Fibroblast of upper back skin (primary cell): ENCODE measurements at places on chromosomes 5 and 9.

- DNase-seq = no peak
Measured at GRCh38 chr9:71737455-71737854, 30.9 kb downstream of the CEMIP2 start.

DNA sequence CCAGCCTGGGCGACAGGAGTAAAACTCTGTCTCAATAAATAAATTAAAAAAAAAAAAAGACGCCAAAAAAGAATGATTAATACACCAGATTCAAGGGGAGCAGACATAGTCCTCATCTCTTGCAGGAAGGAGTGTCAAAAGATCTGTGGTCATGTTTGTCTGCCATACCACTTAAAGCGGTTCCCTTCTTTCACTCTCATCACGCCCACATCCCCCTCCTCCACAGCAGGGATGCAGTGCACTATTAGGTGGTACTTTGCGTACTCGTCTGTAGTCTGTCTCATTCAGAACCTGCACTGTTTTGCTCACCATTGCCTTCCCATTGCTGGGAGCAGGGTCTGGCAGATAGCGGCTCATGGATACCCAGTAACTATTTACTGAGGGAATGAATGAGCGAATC lies 11.2 kb downstream of the CDHR2 start:
- DNase-seq = no peak

DNA sequence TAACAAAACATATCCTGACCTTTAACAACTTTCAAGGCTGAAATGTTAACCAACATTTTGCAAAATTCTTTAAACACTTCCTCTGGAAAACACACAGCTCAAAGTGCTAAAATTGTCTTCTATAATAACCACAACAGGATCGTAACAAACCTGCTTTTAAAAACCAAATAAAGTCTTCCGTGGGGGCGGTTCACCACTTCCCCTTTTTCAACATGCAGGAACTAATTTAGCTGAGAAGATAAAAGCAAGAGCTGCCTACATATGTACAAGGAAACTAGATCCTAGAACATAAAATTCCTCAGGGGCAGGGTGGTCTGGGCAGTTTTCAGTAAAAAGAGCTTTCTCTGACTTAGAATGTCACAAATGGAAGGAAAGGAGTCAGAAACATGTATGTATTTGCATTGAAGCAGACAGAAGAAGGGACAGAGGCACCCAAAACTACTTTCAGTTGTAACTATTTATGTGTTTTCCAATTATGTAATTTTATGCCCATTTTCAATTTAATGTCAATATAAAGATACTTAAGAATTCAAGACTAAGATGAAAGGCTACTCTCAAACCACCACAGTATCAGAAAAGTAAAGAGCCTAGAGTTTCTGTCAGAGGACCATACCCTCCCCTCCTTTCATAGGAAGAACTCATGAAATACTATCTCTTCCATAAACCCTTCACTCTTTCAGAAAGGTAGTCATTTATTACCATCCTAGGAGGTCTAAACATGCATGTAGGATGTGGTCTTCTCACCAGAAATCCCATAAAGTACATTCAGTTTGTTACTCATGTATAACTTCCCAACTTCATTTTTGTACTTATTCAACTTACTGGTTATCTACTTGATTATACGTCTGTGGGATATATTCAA lies 185.9 kb upstream of the RASA1 start:
- no peak for DNase-seq

- DNase-seq = no peak
Measured at GRCh38 chr9:122835313-122835731, 6.9 kb upstream of the PDCL start.

DNA sequence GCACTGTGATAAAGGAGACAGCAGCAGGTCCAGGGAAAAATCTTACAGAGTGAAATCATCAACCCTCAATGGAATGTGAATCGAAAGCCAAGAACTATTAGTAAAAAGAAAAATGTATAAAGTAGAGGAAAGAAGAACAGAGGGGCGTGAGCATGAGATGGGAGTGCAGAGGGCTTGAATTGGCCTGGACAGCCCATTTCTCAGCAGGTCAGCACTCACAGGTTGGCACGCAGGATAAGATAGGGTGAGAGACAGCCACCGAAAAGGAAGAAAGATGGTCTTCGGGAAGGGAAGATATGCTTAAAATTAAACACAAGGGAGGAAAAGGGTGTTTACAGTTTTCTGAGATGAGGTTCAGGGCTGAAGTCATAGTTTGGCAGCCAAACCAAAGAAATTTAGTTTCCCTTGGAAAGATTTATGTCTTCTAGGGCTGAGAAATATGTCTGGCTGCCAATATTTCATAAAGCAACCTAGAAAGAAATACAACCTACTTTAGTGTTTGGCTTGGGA lies 524.7 kb downstream of the SPATA31D1 start:
- DNase-seq = peak; percentile 79

DNA sequence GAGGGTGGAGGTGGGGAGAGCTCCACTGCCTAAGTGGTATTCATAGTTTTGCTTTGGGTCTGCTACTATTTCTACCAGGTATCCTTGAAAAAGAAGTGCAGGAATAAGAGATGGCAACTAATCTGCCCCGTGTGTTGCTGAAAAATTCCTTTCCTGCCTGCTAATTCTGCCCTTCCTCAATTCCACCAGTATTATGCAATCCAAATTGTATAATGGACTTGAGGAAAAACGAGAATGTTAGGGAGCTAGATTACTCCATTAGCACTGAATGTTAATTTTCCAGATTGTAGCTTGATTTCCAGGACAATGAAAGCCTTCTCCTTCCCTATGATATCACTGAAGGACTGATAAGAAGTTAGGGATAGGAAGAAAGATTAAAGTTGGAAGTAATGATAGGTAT lies 16.9 kb downstream of the ADAM19 start:
- peak; percentile 56 for DNase-seq

GRCh38 chr5:34898258-34898895 lies 16.9 kb downstream of the RAD1 start:
- DNase-seq = peak; percentile 78

- DNase-seq = no peak
Measured at GRCh38 chr5:40376566-40376965, 303.1 kb upstream of the PTGER4 start.

- DNase-seq = peak; percentile 36
Measured at GRCh38 chr5:61784341-61784740, 452.3 kb downstream of the ZSWIM6 start.

DNA sequence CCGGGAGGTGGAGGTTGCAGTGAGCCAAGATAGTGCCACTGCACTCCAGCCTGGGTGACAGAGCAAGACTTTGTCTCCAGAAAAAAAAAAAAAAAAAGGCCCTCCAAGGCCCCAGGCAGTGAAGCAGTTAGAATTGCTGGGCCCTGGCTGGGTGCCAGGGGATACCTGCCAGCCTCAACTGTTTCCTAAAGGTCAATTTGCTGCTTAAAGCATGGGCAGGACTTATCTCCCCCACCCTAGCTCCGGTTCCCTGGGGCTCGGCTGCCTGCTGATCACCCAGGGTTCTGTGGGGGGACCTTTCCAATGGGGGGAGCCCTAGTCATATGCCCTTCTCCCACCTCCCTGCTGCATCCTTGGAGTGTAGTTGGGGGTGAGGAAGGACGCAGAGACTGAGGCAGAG lies 25.7 kb downstream of the NCS1 start:
- DNase-seq = no peak

DNA sequence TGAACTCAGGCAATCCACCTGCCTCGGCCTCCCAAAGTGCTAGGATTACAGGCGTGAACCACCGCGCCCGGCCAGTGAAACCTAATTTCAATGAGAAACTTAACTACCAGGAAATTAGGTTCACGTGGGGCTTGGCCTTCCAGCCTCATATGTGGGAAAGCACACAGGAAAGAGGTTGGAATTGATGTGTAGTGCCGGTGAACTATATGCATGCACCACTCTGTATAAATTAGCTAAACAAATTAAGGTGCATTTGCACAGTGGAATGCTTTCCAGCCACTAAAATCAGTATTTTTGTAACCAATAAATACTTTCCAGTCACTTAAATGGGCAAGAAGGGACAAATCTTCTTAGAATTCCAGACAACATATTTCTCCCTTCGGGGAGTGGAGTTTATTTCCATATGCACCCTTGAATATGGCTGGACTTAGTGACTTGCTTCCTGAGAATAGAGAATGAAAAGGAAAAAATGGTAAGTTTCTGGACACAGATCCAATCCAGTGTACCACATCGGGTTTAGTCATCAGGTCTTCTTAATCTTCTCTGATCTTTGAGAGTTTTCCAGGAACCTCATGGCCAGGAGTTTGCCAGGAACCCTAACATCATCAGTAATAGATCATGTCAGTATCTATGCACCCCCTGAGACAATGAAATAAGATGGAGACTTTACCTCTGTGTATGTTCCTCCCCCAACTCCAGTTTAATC lies 24.9 kb downstream of the ATOX1 start:
- peak; percentile 95 for DNase-seq

DNA sequence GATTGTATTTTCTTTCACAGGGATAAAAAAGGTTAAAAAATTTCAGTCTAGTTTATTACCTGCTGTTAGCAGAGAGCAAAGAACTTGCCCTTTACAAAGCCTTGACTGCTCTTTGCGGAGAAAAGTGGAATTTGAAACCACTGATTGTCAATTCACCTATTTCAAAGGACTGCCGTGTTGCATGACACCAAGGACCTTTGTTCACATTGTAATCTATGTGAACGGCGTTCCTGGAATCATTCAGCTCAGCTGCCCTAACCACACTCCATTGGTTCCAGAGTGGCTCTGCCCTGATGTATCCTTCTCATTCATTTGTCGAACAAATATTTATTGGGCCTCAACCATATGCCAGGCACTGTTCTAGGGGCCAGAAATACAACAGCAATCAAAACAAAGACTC lies 377.5 kb upstream of the RFX3 start:
- no peak for DNase-seq

GRCh38 chr5:123665822-123666371 lies 153.9 kb downstream of the CSNK1G3 start:
- DNase-seq = no peak

- DNase-seq = no peak
Measured at GRCh38 chr5:172164769-172165212, 23.2 kb downstream of the STK10 start.

- DNase-seq = peak; percentile 89
Measured at GRCh38 chr9:13719981-13720676, 440.6 kb upstream of the MPDZ start.

DNA sequence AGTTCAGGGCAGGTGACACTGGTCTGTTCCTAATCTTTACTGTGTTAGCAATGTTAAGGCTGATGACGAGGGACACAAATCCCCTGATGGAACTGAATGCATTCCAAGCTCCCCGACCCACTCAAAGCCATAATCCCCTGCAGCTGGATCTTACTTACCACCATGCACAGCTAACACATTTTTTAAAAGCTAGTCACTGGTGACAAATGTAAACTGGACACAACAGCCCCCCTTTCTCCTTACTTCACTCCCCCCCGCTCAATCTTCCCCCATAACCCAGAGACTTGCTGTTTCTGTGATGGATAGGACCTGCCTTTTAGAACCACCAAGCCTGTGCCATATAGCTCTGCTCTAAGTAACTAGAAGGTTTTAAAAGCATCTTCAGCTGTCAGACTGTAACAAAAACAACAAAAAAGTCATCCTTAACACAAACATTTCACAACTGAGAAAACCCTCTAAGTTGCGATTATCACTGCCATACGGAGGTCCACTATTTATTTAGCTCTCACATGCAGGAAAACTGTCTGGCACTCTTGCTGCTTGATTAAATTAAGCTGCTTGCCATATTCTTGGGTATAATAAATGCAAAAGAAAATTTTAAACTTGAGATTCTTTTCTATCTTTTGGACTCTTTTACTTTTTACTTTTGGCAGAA lies 44.4 kb downstream of the BNC2 start:
- DNase-seq = peak; percentile 97

GRCh38 chr5:140883373-140883772 lies 1.4 kb downstream of the PCDHA13 start:
- DNase-seq = no peak

- DNase-seq = no peak
Measured at GRCh38 chr9:91055845-91056244, 254.2 kb downstream of the SYK start.

DNA sequence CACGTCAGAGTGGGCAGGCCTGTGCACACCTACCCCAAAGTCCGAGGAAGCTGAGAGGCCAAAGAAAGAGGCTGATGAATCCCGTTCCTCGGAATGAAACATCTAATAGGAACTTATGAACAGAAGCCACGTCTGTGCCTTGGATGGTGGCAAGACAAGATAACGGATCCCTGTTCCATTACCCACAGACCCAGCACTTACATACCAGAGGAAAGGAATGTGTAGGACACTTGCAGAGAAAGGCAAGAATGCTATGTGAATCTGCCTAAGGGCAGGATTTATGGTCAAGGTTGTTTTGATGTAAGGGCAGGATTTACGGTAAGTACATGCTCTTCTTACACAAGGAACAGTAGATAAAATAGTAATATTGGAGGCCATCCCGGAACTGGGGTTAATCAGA lies 93.2 kb downstream of the WDR41 start:
- DNase-seq = peak; percentile 11

GRCh38 chr5:173998531-173998930 lies 9.6 kb downstream of the C5orf47 start:
- no peak for DNase-seq

DNA sequence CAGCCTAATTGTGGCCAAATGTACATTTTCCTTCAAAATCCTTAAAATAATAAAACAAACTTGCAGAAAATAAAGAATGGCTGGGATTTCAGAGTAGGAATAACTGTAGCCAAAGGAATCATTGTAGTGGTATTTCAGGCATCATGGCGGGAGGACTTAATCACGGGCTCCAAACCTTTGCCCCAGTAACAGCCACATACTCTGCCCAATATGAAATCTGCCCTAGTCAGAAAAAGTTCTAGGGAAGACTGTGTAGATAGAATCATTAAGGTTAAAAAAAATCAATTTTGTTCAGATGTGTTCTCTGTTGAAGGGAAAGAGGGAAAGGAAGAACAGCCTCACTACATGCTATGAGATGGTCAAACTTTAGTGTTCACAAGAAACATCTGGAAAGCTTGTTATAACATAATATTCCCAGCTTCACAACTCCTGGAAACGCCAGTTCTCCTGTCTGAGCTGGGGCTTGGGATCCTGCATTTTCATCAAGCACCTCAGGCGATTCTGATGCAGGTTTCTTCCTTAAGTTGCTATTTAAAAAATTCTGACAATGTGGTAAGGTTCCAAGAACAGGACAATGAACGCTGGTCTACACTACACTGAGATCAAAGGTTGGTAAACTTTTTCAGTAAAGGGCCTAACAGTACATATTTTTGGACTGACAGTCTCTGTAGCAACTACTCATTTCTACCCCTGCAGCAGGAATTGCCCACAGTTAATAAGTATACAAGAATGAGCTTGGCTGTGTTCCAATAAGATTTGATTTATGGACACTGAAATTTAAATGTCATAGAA lies 87.9 kb downstream of the CEMIP2 start:
- DNase-seq = peak; percentile 89

DNA sequence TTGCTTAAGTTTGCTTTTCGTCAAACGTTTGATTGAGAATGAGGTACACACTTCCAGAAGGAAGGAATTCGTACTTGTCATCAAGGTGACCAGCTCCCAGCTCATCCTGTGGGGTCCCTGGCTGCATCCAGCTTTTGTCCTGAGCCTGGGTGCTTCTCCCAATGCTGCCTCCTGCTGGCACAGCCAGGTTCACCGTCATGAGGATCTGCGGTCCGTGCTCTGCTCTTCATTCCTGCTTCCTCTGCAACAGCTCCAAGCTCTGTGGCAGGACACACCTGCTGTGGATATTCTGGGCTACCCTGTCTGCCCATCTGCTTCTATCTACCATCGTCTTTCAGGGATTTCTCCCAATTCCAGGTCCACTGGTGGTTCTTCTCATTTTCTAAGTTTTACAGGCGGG lies 13.3 kb upstream of the UBE2QL1 start:
- no peak for DNase-seq

- no peak for DNase-seq
Measured at GRCh38 chr5:104793755-104794080, 1231.1 kb upstream of the NUDT12 start.
